ENCODE measurements at places on chromosomes 4 and X. TPM values are rescaled to one million over a fixed set of nuclear protein-coding genes. Genes with fewer than 3 reads are reported as not detected.

NWD2 gene
- total RNA-seq: 0.08 TPM

VCX gene
- total RNA-seq: not detected

TMEM131L gene
- total RNA-seq: 10.9 TPM

SPIN2A gene
- 0.12 TPM for total RNA-seq

XG gene
- 1.3 TPM for total RNA-seq

UNC5C gene
- total RNA-seq: 3.8 TPM

ACOT9 gene
- 39.6 TPM for total RNA-seq

GRCh38 chr4:165788686-165789463, 84.2 kb upstream of the TLL1 start:
- no peak for DNase-seq
- peaks cover 22% of the 10 kb centered on the region for H3K4me1 ChIP-seq
- no peak overlapping the region for H3K4me3 ChIP-seq
- H3K27ac ChIP-seq: peak overlapping the region; percentile 47
- no peaks in the 10 kb centered on the region for H3K27me3 ChIP-seq

- H3K36me3 ChIP-seq: no peaks in the 10 kb centered on the region
- no peak for DNase-seq
- no peak overlapping the region for H3K27ac ChIP-seq
- no peak overlapping the region for H3K4me3 ChIP-seq
Measured at GRCh38 chr4:156290811-156291210, 337.1 kb upstream of the CTSO start.

GRCh38 chr4:122777846-122778673, 45.6 kb downstream of the BBS12 start:
- H3K4me1 ChIP-seq: peaks cover 2% of the 10 kb centered on the region
- H3K27ac ChIP-seq: no peak overlapping the region
- H3K27me3 ChIP-seq: no peaks in the 10 kb centered on the region
- DNase-seq: no peak
- no peak overlapping the region for H3K4me3 ChIP-seq
- no peaks in the 10 kb centered on the region for H3K36me3 ChIP-seq

- H3K27ac ChIP-seq: no peak overlapping the region
- no peaks in the 10 kb centered on the region for H3K36me3 ChIP-seq
- H3K4me3 ChIP-seq: no peak overlapping the region
- DNase-seq: no peak
- H3K27me3 ChIP-seq: no peaks in the 10 kb centered on the region
- peaks cover 18% of the 10 kb centered on the region for H3K4me1 ChIP-seq
Measured at GRCh38 chr4:15042529-15043167, 40.4 kb downstream of the CPEB2 start.

DNA sequence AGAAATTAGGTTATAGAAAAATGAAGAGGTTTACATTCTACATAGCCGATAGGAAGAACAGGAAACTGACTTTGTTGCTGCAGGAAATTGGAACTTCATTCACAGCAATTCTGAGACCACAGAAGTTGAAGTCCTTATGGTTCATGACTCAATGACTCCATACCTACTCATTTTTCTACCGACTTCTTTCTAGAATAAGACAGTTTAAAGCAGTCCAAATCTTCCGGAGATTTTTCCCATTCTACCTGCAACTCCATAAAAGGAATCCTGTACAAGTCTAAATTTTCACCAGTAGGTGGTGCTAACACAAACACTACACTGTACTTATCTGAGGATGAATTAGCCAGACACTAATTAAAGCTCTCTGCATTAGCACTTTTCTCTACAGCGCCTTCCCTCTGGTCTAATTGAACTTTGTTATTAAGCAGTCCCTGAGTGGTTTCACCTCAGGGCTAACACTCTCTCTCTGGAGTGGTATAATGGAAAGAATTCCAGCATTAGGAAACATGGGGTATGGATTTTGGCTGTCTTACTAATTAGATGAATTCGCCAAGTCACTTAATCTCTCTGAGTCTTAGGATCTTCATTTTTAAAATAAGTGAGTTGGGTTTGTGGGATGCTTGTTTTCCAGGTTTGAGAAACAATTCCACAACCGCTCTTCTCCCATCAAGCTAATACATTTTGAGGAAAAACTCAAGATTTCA, 167.9 kb downstream of the SMIM20 start:
- H3K4me1 ChIP-seq: no peaks in the 10 kb centered on the region
- no peak overlapping the region for H3K27ac ChIP-seq
- no peak for DNase-seq

- no peak overlapping the region for H3K27ac ChIP-seq
- DNase-seq: no peak
- no peak overlapping the region for H3K4me3 ChIP-seq
- H3K27me3 ChIP-seq: peaks cover 3% of the 10 kb centered on the region
- peaks cover 10% of the 10 kb centered on the region for H3K4me1 ChIP-seq
Measured at GRCh38 chrX:39011454-39012221, 210.4 kb downstream of the MID1IP1 start.

- H3K4me3 ChIP-seq: no peak overlapping the region
- H3K36me3 ChIP-seq: no peaks in the 10 kb centered on the region
- H3K27me3 ChIP-seq: no peaks in the 10 kb centered on the region
- DNase-seq: no peak
- H3K4me1 ChIP-seq: peaks cover 11% of the 10 kb centered on the region
Measured at GRCh38 chr4:83112231-83112630, 2.3 kb downstream of the PLAC8 start.

- no peak for DNase-seq
- no peaks in the 10 kb centered on the region for H3K36me3 ChIP-seq
- H3K4me3 ChIP-seq: no peak overlapping the region
- no peaks in the 10 kb centered on the region for H3K4me1 ChIP-seq
- no peaks in the 10 kb centered on the region for H3K27me3 ChIP-seq
- H3K27ac ChIP-seq: no peak overlapping the region
Measured at GRCh38 chrX:9609499-9609898, 144.6 kb downstream of the TBL1X start.

- H3K27me3 ChIP-seq: no peaks in the 10 kb centered on the region
- DNase-seq: no peak
- no peaks in the 10 kb centered on the region for H3K4me1 ChIP-seq
- H3K4me3 ChIP-seq: no peak overlapping the region
Measured at GRCh38 chr4:117550085-117550484, 464.7 kb upstream of the TRAM1L1 start.

DNA sequence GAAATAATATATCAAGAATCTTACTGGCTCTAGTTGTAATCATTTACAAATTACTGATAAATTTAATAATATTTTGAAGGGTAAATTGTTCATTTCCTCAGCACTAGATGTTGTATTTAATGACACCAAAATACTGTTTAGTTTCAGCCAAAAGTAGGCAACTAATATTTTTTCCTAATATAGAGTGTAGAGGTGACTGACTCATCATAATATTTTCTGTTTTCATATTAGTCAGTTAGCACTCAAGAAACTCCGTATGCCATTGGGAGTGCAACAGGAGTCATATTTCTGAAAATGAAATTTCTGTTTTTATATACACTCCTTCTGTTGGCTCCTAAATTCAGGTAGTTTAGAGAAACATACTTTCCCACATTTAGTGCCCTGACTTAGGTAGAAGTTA, 36.6 kb upstream of the PTPN13 start:
- no peak overlapping the region for H3K27ac ChIP-seq
- no peaks in the 10 kb centered on the region for H3K27me3 ChIP-seq
- H3K4me3 ChIP-seq: no peak overlapping the region
- no peaks in the 10 kb centered on the region for H3K4me1 ChIP-seq

DNA sequence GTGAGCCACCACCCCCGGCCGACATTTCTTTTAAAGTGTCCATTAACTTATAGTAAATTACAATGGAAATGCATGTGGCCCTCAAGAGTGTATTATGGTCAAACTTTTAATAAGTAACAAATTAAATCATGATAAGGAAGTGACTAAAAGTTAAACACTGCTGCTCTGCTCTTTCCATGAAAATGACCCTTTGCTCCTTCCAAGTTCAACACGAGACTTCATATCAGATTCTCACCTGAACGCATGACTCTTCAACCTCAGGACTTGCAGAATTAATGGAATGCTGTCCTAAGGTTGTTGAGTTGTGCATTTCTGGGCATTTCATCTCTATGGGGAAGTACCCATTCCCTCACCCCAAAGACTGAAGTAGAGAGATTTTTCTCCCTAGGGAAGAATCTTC, 27.1 kb downstream of the AWAT2 start:
- H3K4me1 ChIP-seq: peaks cover 16% of the 10 kb centered on the region
- DNase-seq: no peak
- no peak overlapping the region for H3K4me3 ChIP-seq
- no peak overlapping the region for H3K27ac ChIP-seq

GRCh38 chrX:3346501-3347259, at the start of gene MXRA5:
MXRA5 (minus strand) TSS chrX:3346652; CDS start chrX:3343833, 2,819 bp downstream.
- peak within 1 kb of the TSS; percentile 17 for H3K4me3 ChIP-seq
- peak within 1 kb of the TSS; percentile 70 for H3K27ac ChIP-seq
- H3K27me3 ChIP-seq: peaks cover 2% of the 10 kb centered on the region
- H3K36me3 ChIP-seq: no peaks in the 10 kb centered on the region

- no peak for DNase-seq
- no peak overlapping the region for H3K27ac ChIP-seq
- no peaks in the 10 kb centered on the region for H3K27me3 ChIP-seq
- no peaks in the 10 kb centered on the region for H3K4me1 ChIP-seq
- H3K4me3 ChIP-seq: no peak overlapping the region
Measured at GRCh38 chrX:71466979-71467523, 65.9 kb upstream of the OGT start.

DNA sequence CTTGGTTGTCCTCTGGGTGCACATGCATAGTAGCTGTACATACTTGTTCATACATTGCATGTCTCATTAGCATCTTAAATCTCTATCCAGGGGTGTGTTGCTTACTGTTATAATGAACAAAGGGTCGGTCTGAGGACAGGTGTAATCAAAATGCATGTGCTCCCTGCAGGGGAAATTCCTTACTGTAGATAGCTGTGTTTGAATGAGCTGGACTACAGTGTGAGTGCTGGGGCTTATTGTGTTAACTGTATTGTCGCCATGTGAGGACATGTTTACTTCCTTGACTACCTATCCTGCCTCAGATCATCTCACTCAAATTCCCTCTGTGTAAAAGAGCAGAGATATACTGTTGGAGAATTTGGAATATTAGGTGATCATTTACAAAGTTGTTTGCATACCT, 98.7 kb downstream of the KLHL34 start:
- no peak for DNase-seq
- no peaks in the 10 kb centered on the region for H3K36me3 ChIP-seq
- no peak overlapping the region for H3K27ac ChIP-seq
- no peaks in the 10 kb centered on the region for H3K27me3 ChIP-seq
- H3K4me1 ChIP-seq: no peaks in the 10 kb centered on the region
- H3K4me3 ChIP-seq: no peak overlapping the region

DNA sequence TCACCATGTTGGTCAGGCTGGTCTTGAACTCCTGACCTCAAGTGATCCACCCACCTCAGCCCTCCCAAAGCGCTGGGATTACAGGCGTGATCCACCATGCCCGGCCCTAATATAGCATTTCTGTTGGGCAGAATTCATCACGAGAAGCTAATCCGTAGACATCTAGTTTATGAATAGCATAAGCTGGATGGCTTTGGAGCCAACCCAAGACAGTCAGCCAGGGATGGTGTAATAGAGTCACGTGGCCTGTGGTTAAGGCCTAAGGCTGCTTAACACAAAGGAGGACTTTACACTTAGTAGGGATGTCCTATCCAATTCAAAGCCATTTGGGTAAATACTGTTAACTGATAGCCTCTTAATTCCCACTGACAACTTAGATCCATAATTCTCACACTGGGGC, 173.6 kb downstream of the RAP1GDS1 start:
- DNase-seq: no peak
- H3K36me3 ChIP-seq: peaks cover 19% of the 10 kb centered on the region
- H3K27me3 ChIP-seq: no peaks in the 10 kb centered on the region
- H3K27ac ChIP-seq: no peak overlapping the region

DNA sequence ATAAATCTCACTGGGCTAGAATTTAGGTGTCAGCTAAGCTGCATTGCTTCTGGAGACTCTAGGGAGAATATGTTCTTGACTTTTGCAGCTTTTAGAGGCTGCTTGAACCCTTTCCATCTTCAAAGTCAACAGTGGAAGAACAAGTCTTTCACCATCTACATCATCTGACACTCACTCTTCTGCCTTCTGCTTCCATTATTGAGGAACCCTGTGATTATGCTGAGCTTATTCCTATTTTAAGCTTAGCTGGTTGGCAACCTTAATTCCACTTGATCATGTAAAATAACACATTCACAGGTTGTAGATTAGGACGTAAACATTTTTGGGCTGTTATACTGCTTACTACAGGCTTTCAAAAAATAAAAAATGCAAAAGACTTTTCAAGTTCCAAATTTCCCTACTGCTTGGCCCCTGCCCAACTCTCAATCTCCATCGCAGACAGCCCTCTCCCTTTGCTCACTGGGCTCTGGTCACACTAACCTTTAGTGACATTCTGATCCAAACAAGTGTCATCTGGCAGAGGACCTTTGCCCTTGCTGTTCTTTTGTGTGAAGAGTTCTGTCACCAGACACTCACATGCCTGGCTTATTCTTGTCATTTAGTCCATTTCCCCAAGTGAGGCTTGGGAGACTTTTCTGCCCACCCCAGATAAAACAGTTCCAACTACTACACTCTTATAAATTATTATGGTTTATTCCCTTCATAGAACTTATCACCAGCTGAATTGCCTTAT, 1056.0 kb downstream of the STIM2 start:
- H3K27ac ChIP-seq: no peak overlapping the region
- no peak for DNase-seq
- H3K27me3 ChIP-seq: no peaks in the 10 kb centered on the region
- no peaks in the 10 kb centered on the region for H3K36me3 ChIP-seq
- H3K4me1 ChIP-seq: no peaks in the 10 kb centered on the region

- H3K27me3 ChIP-seq: no peaks in the 10 kb centered on the region
- no peak overlapping the region for H3K4me3 ChIP-seq
- H3K4me1 ChIP-seq: no peaks in the 10 kb centered on the region
- no peak overlapping the region for H3K27ac ChIP-seq
- DNase-seq: no peak
- no peaks in the 10 kb centered on the region for H3K36me3 ChIP-seq
Measured at GRCh38 chrX:11781133-11781532, 23.1 kb downstream of the MSL3 start.

DNA sequence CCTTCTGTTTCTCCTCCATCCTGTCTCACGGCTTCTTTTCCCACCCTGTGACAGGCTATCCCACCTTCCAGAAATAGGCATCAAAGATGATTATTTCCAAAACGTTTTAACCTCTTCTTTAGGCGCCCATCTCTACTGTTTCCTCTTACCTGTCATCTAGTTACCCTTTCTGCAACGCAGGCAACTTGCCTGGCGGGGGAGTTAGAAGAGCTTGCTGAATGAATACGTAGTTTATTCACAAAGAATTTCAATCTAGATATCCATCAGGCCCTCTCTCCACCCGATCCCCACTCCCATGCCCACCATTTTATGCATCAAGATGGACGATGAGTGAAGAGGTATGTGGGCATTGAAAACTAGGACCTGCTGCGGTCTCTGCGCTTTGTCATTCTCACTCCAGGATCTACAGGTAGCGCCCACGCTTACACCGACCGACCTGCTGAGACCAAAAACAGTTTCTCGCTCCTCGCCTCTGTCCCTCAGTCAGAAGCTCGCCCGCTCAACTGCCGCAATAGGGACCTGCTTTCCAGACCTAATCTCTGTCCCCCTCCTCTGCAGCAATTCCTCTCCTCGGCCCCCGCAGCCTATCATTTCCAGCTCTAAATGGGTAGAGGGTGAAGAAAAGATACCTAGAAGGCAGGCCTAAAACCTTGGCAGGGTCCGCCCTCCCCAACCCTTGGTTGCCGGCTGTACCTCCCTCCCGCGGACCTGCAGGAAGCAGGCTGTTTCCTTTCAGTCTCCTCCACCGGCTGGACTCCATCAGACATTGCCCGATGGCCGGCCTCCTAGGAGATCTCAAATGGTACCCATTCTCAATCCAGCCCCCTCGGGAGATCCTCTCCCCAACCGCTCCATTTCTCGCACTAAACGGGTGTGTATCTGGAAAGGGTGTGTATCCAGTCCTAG, 624 bp downstream of the BEX5 start:
- H3K27ac ChIP-seq: peak overlapping the region; percentile 62
- no peaks in the 10 kb centered on the region for H3K36me3 ChIP-seq
- peak overlapping the region; percentile 43 for H3K4me3 ChIP-seq
- no peak for DNase-seq
- no peaks in the 10 kb centered on the region for H3K27me3 ChIP-seq
- H3K4me1 ChIP-seq: no peaks in the 10 kb centered on the region
